Stimulated activated CD4-positive, alpha-beta T cell treated with anti-CD3 and anti-CD28 coated beads, Interleukin-12 subunit alpha, Interleukin-12 subunit beta, amount 100 ng/mL, for 4 hours (primary cell): ENCODE measurements at places on chromosomes 11 and 22.

DNA sequence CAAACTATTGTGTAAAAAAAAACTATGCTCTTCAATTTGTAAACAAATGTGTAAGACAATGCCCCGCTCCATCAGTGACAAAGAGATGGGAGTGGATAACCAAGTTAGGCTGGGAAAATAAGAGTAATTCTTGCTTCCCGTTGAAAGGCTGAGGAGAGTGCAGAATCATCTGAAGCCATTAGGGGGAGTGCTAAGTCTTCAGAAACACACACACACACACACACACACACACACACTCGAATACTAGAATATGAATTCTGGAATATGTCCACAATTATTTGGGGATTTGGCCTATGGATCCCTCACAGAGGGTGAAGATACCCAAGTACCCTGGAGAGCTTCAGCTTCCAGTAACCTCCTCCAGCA lies 27.8 kb upstream of the ROBO3 start:
- no peak for DNase-seq

DNA sequence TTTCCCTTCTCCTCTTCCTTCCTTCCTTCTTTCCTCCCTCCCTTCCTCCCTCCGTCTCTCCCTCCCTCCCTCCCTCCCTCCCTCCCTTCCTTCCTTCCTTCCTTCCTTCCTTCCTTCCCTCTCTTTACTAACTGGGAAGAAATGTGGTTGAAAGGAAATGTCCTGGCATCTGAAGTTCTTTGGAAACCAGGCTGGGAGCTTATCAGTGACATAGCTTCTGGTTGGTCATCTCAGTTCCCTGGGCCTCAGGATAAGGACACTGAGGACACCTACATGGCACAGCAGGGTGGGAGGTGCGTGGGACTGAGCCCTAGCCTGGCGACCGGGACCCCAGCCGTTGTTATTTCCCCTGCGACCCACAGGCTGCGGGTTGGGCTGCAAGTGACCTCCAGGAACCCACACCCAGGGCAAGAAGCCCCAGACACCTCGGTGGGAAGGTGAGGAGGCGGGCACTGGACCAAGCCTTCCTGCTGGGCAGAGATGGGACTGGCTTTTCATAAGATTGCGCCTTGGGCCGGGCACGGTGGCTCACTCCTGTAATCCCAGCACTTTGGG lies 1486.5 kb downstream of the TBC1D22A start:
- no peak for DNase-seq

- DNase-seq: no peak
Measured at GRCh38 chr11:31810779-31811647, at the start of gene PAX6. Gene PAX6, minus strand, starts transcription at chr11:31811322. Its CDS starts 4,911 bp downstream, at chr11:31806411.

GRCh38 chr11:47869544-47870393 lies 21.6 kb upstream of the NUP160 start:
- no peak for DNase-seq

- DNase-seq: no peak
Measured at GRCh38 chr11:12434325-12434654, 56.9 kb downstream of the PARVA start.

DNA sequence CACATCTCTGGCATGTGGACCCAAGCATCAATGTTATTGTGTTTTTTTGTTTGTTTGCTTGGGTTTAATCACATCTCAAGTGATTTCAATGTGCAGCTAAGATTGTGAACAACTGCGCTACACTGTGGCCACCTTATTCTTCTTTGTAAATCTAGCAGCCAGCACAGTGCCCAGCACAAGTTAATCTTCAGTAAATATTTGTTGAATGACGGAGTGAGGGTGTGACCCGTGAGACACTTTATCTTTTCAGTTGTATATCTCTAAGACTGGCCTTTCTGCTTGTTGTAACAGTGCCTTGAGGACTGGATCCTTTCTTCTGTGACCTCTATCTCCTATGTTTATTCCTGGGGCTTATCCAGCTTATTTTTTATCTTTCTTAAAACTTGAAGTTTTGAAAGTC lies 21.4 kb upstream of the AMOTL1 start:
- DNase-seq: no peak

GRCh38 chr11:76209973-76210930 lies 4.0 kb upstream of the WNT11 start:
- no peak for DNase-seq

- no peak for DNase-seq
Measured at GRCh38 chr22:46626356-46626755, 6.2 kb downstream of the GRAMD4 start.

GRCh38 chr11:409600-410483 lies 5.0 kb downstream of the SIGIRR start:
- no peak for DNase-seq

DNA sequence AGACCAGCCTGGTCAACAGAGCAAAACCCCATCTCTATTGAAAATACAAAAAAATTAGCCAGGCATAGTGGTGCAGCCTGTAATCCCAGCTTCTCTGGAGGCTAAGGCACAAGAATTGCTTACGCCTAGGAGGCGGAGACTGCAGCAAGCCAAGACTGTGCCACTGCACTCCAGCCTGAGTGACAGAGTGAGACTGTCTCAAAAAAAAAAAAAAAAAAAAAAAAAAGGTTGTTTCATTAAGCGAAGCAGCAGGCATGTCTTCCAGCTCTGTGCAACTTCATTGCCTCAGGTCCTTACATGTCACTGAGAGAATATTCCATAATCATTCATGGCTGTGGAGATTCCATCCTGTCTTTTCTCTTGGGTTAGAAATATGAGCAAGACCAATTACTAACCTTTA lies 16.9 kb downstream of the GAB2 start:
- no peak for DNase-seq

DNA sequence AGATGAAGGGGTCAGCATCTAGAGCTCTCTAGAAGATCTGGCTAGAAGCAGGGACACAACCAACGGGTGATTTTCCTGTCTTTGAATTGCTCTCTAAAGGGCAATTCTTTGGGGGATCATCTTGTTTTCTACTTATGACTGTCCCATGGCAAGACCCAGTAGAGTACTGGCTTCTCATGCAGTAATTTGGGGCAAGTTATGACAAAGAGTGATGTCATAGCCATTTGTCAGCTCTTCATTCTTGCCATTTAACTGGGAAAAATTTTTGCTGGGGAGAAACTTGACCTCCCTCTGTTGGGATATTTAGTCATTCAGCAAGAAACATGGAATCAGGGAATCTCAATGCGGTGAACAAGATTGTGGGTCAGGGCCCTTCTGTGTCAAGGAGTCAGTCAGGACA lies 80.4 kb downstream of the SLC1A2 start:
- no peak for DNase-seq

DNA sequence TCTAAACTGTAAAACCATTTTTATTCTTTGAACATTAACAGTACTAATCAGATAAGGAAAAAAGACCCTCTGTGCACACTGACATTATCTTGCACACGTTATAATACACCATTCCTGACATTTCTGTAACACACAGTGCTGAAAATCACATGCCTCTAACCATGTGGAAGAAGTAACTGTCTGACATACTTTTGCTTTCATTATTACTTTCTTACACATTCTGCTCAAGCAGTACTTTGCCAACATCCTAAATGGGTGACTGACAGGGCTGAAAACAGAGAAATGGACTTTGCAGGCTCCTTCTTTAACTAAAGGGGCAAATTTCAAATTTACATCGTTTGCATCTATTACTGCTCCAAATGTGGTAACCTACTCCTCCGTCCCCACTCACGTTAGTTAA lies 22.8 kb upstream of the TP53AIP1 start:
- no peak for DNase-seq

GRCh38 chr11:12157241-12157661 lies 46.9 kb downstream of the MICAL2 start:
- DNase-seq: no peak

GRCh38 chr11:69382131-69383128 lies 88.5 kb downstream of the MYEOV start:
- DNase-seq: no peak

DNA sequence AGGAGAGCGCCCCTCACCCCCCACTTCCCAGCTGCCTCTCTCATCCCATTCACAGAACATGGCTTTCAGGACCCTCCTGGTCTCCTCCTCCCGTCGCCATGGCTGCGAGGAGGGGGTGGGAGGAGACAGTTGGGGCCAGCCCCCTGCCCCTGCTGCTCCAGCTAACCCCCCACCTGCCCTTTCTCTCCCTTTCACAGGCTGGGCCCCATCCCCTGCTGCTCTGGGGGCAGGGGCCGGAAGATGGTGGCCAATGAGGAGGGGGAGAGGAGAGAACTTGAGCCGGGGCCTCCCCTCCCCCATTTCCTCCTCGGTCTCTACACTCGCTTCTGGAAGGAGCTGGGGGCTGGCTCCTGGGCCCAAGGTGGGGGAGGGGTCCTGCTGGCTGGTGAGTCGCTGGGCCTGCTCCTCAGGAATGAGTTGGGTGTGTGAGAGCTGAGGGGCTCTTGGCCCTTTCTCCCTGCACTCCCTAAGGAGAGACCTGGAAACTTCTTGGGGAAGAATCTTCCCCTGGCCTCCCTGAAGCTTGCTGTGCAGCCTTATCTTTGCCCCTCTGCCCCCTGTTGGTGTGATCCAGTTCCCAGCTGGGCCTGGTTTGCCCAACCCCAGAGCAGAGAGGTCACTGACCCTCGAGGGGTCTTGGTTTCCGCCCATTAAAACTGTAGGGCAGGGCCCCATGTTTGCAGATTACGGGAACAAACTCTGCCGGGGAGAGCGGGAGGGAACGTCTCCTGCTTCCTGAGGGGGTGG lies 10.2 kb downstream of the YPEL4 start:
- no peak for DNase-seq

GRCh38 chr11:113426686-113427085 lies 39.1 kb downstream of the ANKK1 start:
- no peak for DNase-seq

- peak; percentile 71 for DNase-seq
Measured at GRCh38 chr11:57480409-57481137, 20.2 kb downstream of the RTN4RL2 start.

- no peak for DNase-seq
Measured at GRCh38 chr11:15568440-15568839, 453.7 kb downstream of the INSC start.

- DNase-seq: no peak
Measured at GRCh38 chr11:72885749-72886609, 71.8 kb downstream of the ATG16L2 start.

GRCh38 chr22:33986167-33986771 lies 66.0 kb upstream of the LARGE1 start:
- no peak for DNase-seq

- DNase-seq: no peak
Measured at GRCh38 chr22:23067023-23067650, 3.2 kb upstream of the GNAZ start.

- no peak for DNase-seq
Measured at GRCh38 chr11:61683961-61684869, 4.0 kb downstream of the DAGLA start.

DNA sequence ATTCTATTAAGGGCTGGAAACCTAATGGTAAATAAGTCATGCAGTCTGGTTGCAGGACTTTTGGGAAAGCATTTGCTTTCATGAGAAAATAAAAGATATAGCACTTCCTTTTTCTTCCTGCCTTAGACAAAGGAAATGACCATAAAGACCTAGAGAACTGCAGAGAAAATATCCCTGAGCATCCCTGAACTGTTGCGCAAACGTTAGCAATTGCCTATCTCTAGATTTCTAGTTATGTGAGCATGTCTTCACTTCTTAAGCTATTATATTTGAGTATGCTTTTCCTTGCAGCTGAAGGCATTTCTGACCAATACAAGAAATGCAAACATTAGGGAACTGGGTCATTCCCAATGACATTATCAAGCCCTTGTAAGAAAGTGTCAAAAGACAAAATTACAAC lies 110.6 kb downstream of the KIF18A start:
- no peak for DNase-seq

DNA sequence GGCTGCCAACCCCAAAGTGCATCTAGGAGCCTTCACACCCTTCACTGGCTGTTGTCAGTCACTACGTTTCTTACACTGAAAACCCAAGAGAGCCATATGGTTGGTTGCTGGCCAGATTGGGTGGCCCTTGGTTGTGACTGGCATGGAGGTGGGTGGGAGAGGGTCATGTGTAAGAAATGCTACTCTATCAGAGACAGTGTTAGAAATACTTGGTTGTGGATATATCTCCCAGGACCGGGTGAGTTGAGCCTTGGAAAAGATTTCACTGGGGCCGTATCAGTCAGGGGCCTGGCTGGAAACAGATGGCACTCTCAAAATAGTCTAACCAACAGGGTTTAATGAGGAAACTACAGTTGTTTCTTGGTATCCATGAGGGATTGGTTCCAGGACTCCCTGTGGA lies 15.2 kb downstream of the ENDOD1 start:
- no peak for DNase-seq

DNA sequence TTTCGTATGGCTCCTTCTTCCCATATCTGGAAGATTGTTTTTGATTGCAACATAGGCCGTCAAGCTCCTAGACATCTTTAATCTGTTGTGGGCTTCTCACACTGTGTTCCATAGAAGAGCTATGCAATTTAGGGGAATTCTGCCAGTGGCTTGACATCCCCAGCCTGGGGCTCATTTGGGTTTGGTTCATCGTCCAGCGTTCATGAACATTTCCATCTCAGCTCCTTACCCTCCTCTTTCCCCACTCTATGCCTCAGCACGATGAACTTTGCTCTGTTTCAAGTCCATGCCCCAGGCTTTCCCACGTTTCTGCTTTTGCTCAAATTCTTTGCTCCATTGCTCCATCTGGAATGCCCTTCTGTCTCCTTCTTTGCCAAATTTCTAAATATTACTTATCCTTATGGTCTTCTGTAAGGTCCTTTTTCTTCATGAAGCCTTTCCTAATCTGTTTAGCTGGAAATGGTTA lies 26.1 kb upstream of the CLMP start:
- DNase-seq: no peak

GRCh38 chr22:30245985-30246813 lies at the start of gene LIF:
Gene LIF, minus strand, starts transcription at chr22:30246759. Its CDS starts 64 bp downstream, at chr22:30246695.
- DNase-seq: peak; percentile 54

DNA sequence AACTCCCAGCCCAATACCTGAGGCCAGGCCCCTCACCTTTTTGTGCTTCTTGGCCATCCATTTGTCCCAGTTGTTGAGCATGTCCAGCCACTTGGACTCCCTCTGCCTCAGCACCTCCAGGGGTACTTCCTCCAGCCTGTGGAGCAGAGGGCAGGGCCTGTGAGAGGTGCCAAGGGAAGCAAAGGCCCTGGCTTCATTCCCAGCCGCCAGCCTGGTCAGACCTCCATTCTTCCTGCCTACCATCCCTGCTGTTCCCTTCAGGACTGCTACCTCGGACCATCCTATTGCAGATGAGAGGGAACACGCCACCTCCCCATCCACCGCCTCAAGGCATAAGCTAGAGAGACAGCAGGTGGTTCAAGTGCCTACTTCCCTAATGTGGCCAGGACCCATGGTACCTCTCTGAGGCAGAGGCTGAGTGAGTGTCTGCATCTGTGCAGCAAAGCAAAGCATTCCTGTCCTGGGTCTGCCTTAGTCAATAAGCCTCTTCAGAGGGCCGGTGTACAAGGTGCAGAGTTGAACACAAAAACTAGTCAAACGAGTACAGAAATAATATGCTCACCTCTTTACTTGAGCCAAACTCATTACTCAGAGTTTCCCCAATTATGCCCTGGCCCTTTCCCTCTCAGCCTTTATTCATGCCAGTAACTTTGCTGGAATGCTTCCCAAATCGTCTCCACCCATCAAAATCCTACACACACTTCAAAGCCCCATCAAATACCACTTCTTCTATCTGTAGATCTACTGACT lies 15.4 kb upstream of the CASTOR1 start:
- DNase-seq: no peak
